CD4-positive, alpha-beta T cell (primary cell): ENCODE measurements at places on chromosomes 2 and 18.

GRCh38 chr2:235850771-235851551 is 317.2 kb downstream of the GBX2 start:
- DNase-seq, result no peak

- DNase-seq, result no peak
These were observed 836.5 kb upstream of the ID2 start for GRCh38 chr2:7845332-7845731.

GRCh38 chr2:195813421-195813820 is 156.4 kb downstream of the SLC39A10 start:
- no peak for DNase-seq

GRCh38 chr2:108316461-108317258 is 28.0 kb downstream of the SULT1C2 start:
- no peak for DNase-seq

GRCh38 chr18:46338766-46339165 is 234.6 kb downstream of the HAUS1 start:
- no peak for DNase-seq

DNA sequence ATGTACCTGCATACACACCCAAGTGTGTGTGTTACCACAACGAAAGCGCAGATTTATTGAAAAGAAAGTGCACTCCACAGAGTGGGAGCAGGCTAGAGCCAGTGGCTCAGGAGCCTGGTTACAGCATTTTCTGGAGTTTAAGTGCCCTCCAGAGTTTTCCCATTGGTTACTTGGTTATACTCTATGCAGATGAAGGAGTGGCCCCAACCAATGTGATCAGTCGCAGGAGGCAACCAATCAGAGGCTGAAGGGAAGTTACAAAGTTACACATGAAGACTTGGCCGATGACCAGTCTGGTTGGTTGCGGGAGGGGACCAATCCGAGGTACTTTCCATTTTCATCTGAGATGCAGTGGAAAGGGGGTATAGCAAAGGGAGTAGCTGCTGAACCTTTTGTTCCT is 13.5 kb upstream of the PRLH start:
- no peak for DNase-seq

DNA sequence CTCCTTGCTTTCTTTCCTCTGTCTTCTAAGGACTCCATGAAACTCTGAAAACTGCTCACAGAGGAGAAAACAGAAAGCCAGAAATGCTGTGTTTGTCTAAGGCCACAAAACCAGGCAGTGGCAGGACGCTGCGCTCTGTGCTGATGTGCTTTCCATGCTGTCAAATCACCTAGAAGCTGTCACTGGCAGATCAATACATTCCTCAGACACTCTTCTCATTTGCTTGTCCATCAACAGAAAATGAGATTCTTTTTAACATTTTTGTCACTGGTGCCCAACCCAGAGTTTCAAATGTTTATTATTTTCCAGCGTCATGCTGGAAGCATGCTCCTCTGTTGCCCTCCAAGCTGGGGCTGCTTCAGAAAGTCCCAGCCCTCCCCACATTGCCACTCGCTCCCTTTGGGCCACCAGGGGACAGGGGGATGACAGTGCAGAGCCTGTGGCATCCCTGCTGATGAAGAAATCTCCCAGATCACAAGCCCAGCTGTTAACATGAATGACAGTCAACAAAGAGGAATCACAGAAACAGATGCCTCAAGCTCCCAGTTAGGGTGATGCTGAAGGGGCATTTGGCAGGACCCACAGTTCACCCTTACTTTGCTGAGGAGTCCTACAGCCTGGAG is 117.5 kb upstream of the MEIS1 start:
- DNase-seq, result no peak

DNA sequence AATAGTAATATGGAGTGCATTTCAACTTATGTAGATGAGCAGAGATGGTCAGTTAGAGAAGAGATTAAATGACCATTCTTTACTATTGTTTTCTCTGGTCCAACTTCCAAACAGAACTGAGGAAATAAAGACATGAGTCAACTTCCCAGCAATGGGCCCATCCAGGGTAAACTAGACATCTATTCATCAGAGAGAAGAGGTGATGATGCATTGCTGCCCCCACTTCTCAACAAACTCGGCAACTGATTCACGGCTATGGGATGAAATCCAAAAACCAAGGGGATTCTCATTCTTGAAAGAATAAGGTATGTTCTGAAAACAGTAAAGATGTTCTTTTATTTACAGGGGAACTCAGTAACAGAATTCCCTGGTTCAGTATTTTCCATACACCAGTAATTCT is 190.7 kb downstream of the RDH14 start:
- DNase-seq, result no peak

GRCh38 chr2:146992466-146992865 is 852.4 kb upstream of the ACVR2A start:
- DNase-seq, result no peak

- no peak for DNase-seq
These were observed 11.9 kb upstream of the RPL37A start for GRCh38 chr2:216486708-216487107.

DNA sequence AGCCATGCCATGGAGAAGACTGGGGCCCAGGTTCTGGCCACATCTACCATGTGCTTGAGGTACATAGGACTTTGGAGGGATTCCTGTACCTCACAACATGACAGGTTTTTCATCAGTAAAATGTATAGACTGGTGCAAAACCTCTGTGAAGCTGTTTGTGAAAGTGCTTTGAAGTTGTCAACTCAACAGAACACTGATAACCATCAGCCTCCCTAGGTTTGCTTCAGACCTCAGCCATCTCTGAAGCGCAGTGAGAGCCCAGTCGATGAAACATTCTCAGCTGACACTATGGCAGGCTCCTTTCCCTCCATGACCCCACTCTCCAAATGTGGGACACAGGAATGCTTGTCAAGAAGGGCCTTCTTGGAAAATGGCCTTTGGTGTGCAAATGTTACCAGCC is 38.6 kb downstream of the STK25 start:
- DNase-seq, result no peak

DNA sequence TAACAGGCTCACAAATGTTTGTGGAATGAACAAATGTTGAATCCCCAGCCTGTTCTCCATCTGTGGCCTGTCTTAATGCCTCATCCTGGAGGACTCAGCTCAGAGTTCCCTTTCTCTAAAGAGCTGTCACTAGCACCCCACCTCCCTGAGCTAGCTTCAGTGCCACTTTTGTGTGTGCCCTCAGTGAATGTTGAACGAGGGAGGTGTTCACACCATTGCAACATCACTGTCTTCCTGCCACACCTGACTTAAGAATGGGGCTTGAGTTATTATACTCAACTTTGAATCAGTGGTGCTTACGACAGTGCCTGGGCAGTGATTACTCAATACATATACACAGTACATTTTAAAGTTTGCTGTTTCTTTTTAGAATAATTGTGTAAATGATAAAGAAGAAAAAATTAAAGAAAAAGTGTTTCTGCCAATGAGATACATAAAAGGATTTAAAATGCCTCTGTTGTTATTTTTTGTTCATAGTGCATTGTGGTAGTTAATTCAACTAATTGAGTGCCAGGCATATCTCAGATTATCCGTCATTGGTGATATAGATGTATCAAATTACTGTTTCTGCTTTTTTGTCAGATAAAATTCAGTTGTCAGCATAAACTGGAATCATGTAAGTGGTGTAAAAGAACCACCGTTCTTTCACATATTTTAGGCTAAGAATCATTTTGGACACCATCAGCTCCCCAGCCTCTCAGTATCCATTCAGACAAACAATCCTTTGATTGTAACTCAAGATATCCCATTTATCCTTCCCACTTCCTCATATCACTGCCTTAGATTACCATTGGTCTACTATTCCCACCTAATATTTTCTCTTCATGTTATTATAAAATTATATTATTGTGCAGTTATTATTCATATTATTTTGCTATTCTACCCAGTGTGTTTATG is 304.7 kb downstream of the PTPRM start:
- no peak for DNase-seq

DNA sequence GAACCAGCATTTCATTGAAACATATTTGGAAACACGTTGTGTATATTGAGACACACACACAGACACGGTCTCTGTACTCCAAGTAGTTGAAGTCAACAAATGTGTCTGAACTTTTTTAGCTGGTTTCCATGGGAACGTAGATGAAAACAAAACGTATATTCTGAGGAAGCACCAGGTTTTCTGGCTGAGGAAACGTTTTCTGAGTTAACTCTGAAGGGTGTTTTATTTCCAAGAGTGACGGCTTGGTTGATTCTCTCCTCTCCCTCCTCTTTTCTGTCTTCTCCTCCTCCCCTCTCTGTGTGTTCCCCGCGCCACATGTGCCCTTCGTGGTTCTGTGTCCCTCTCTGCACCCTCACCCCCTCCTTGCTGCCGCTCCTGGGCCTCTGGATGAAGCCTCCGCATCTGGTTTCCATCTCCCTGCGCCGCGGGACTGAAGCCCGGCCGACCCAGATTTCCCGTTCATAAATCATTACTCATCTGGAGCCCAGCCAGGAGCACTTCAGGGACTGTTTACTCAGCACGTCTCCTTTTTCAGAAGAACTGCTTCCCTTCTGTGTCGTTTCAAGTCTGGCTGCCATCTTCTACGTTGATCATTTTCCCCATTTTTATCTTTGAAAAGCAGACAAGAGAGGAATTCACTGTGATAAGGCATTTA is 122.7 kb downstream of the COL6A3 start:
- peak; percentile 8 for DNase-seq

DNA sequence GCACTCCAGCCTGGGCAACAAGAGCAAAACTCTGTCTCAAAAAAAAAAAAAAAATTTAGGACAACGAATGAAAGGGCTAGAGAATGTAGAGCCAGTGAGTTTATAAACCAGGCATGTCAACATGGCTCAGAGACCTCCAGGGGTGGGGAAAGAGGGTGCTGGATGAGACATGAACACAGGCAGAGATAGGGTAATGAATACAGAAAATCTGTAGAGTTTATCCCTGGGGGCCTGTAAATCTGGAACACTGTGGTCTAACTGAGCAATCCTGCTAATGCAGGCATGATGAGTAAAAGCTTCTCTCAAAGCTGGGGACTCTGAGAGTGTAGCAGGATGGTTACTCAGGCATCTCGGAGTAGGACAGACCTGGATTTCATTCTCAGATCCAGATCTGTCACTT is 59.2 kb upstream of the IGFBP2 start:
- no peak for DNase-seq

DNA sequence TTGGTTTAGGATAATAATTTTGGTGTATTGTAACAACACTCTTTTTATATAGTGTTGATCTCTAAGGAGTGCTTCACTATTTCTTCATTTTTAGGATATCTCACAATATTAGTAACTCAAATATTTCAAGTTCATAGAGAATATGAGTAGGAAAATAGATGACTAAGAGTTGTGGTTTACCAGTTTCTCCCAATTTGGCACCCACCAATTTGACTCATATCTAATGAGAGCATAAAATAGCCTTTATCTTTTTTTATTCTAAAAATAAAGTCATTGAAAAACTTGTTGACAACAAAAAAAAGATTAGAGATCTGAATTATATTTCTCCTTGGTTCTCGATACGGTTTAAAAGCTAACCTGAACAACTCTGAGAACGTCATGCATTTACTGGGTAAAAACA is 204.0 kb downstream of the PARD3B start:
- DNase-seq, result no peak

DNA sequence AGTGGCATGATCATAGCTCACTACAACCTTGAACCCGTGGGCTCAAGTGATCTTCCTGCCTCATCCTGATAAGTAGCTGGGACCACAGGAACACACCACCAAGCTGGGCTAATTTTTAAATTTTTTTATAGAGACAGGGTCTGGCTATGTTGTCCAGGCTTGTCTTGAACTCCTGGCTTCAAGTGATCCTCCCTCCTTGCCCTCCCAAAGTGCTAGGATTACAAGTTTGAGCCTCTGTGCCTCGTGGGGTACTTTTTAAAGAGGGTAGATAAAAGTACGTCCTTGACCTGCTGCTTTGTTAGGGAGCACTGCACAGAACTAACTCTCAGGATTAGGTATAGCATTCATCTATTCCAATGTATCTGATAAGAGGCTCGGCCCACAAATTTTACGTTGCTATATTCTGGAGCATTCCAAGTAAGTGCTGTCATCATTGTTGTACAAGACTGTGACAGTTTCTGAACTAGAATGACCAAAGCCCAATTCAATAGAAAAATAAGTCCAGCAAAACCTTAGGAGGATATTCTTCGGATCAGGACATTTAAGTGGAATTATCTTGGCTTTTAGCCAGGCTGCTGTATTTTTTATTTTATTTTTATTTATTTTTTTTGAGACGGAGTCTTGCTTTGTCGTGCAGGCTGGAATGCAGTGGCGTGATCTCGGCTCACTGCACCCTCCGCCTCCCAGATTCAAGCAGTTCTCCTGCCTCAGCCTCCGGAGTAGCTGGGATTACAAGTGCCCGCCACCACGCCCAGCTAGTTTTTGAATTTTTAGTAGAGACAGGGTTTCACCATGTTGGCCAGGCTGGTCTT is 4.1 kb downstream of the MTCL1 start:
- no peak for DNase-seq

DNA sequence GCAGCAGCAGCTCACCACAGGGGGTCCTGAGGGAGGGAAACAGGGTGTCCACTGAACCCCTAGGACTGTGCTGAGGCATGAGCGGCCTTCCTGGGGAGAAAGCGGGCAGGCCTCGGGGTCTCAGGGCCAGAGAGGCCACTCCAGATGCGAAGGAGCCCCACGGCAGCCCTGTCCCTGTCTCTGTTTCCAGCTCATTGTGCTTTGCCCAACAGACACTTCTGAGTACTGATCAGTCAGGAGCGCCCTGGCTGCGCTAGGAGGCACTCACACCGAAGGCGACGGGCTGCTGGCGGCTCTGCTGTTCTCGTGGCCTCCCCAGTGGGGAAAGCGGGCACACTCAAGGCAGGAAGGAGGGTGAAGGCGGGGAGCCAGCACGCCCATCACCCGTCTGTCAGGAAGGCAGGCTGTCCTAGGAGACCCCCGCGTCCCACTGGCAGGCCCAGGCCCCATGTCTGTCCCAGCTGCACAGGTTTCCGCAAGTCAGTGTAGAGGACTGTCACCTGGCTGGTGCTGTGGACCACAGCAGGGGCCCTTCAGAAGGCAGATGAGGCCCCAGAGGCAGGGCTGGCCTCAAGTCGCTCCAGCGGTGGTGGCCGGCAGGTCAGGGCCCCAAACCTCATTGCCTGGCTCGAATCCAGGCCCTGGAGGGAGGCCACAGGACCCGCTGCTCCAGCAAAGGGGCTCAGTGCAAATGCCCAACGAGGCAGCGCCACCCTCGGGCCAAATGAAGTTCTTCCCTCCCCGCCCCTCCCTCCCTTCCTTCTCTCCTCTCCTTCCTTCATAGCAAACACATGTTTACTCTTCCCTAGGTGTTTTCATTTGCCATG is 6.8 kb downstream of the ESPNL start:
- no peak for DNase-seq

GRCh38 chr2:34806396-34806795 is 1207.3 kb upstream of the FAM98A start:
- no peak for DNase-seq

DNA sequence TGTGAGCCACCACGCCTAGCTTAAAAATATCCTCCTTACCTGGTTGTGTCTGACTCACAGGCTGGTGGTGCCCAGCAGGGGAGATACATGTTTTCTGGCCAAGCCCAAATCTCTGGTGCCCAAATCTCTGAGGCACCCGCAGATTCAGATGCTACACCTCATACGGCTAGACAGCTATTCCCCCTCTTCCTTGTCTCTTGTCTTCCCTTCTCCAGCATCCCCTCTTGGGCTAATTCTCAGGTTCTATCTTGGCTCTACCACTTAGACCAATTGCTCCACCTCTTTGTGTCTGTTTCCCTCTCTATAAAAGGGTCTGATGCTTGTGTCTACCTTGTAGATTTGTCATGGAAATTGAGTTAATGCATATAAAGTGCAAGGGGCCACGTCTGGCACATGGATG is 13.4 kb downstream of the LAMA3 start:
- no peak for DNase-seq
